ENCODE measurements at places on chromosomes 5 and 9. TPM values are rescaled to one million over a fixed set of nuclear protein-coding genes. Genes with fewer than 3 reads are reported as not detected.

CDKN2B gene
- total RNA-seq: 4.7 TPM

RORB gene
- not detected for total RNA-seq

- no peak for DNase-seq
Measured at GRCh38 chr9:132935026-132935425, 9.4 kb downstream of the TSC1 start.

GRCh38 chr5:103804711-103805110, 242.1 kb upstream of the NUDT12 start:
- peak; percentile 28 for DNase-seq

GRCh38 chr5:103228061-103228460, 30.5 kb upstream of the MACIR start:
- no peak for DNase-seq
